ENCODE measurements at places on chromosomes 12 and 14.

GRCh38 chr12:65335021-65335714, 56.7 kb downstream of the MSRB3 start:
- DNase-seq: peak; percentile 91

GRCh38 chr14:61661471-61662400, 33.6 kb upstream of the HIF1A start:
- DNase-seq: peak; percentile 29

DNA sequence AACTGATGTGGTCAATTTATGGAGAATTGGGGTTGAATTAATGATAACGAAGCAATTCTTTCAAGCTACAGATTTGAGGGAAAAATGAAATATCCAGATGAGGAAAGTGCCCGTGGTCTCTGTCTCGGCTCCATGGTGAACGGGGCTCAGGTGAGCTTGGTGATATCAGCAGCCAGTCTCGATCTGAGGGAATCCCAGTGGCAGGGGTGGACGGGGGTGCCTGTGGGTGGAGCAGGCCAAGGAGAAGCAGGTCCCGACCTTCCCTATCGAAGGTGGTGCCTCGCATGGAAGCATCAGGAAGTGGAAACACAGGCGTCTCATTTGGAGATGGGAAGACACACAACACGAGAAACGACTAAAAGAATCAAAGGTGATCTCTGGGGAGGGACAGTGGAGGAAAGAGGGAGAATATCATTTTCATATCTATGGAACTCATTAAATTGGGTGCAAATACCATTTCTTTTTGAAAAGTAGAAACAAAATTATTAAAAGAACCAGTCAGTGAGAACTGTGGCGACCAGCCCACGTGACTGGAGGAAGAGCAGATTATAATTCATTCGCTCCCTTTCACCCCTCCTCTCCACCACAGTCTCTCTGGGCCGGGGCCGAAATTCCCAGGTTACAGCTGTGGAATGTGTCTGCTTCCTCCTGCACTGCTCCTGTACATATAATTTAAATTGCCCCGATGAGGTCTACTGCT, 354.3 kb upstream of the SFSWAP start:
- DNase-seq: no peak

- DNase-seq: no peak
These were observed 208.9 kb downstream of the PAH start for GRCh38 chr12:102708108-102708507.

- no peak for DNase-seq
These were observed 54.4 kb upstream of the BMP4 start for GRCh38 chr14:54010981-54011380.

DNA sequence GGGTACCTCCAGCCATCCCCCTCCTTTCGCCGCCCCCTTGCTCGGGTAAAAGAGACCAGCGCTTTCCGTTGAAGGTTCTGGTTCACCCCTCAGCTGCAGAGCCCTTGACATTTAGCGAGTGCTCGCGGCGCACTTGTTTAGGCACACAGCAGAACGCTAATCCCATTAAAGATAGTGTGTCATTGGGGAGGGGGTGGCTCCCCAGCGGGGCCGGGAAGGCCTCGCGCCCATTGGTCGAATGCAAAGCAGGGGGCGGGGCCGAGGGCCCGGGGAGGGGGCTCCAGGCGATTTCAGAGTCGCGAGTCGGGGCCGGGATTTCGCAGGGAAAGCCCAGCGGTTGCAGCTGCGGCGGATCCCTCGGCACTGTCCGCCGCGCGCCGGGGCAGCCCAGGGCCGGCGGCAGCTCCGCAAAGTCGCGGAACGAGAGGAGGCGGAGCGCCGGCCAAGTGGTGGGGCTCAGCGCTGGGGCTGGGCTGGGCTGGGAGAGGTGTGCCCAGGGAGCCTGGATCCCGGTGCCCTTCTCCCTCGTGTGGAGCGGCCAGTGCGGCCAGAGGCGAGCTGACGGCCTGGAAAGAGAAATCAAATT, 122.9 kb downstream of the TSPAN9 start:
- DNase-seq: peak; percentile 57

DNA sequence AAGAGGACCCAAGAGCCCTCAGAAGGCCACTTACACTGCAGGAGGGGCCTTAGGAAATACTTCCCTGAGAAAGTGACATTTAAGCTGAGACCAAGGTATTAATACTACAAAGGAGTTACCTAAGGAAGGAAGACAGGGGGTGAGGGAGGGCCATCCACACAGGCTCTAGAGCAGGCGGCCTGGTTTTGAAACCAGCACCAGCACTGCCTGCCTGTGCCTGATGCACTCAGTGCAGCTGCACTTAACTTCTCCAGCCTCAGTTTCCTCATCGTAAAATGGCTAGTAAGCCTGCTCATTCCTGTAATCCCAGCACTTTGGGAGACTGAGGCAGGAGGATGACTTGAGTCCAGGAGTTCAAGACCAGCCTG, 45.5 kb upstream of the PLEKHG6 start:
- no peak for DNase-seq

GRCh38 chr14:95402176-95402575, 82.5 kb upstream of the CLMN start:
- DNase-seq: peak; percentile 18

- DNase-seq: peak; percentile 18
These were observed 74.4 kb downstream of the POLR3B start for GRCh38 chr12:106431839-106432411.

DNA sequence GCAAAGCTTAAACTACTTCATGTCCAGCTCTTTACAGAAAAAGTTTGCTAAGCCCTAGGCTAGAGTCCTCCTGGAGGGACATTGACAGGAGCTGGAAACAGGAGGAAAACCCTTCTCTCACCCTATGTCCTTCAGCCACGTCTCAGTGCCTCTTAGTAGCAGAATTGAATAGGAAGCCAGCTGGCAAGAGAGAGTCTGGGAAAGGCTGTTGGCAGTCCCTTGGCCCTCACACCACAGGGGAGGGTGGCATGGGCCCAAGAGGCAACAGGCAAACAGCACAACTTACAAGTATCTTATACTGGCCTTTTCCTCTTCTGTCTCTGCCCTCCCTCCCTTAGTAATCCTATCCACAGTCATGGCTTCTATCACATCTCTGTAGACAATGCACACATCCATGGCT, 27.7 kb upstream of the DHRS2 start:
- no peak for DNase-seq

DNA sequence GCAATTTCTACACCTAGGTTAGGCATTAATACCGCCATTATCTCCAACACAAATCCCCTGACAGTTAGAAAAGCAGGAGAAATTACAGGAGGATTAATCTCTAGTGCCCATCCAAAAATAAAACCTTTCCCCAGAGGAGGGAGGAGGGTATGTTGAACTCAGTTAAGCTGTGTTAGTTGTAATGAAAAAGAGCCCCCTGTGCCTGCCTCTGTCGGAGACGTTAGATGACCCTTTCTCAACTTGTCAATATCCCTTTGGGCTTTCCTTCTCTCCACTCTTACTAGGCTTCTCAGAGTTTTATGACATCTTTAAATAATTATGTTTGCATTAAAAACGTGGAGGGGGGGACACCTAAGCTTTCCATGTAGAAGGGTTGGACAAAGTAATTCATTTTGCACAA, 278.2 kb downstream of the PDZRN4 start:
- no peak for DNase-seq

- no peak for DNase-seq
These were observed 57.4 kb upstream of the ANO4 start for GRCh38 chr12:100737168-100737567.

- DNase-seq: peak; percentile 59
These were observed 613 bp downstream of the ARHGEF40 start for GRCh38 chr14:21070610-21071224.

DNA sequence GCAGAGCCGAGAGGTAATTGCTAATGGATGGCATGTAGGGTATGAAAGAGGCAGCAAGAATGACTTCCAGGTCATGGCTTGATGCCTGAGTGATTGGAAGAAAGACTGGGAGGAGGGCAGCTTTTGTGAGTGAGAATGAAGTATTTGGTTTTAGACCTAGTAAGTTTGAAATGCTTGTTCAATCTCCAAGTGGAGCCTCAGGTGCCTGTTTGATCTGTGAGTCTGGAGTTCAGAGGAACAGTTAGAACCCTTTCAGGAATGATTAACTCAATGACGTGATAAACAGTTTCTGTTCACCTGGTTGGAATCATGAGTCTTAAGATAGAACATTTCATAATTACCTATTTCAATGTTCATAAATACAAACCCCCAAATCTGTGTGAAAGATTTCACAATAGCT, 10.4 kb downstream of the KCNJ8 start:
- DNase-seq: no peak

DNA sequence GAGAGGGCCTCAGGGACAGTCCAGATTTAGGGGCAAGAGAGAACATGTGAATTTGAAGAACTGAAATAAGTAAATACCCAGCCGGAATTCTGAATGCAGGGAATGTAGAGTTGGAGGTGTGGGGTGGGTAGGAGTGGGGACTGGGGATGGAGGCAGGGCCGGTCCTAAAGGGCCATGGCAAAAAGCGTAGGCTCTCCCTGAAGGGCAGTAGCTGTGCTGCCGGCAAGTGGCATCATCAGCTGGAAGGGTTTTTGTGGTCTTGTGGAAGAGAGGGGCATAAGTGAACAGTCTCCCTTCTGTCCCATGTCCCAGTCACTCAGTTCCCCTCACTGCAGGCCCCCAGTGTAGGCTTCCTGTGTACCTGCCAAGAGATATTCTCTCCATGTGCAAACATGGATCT, 104.6 kb downstream of the GCH1 start:
- no peak for DNase-seq

DNA sequence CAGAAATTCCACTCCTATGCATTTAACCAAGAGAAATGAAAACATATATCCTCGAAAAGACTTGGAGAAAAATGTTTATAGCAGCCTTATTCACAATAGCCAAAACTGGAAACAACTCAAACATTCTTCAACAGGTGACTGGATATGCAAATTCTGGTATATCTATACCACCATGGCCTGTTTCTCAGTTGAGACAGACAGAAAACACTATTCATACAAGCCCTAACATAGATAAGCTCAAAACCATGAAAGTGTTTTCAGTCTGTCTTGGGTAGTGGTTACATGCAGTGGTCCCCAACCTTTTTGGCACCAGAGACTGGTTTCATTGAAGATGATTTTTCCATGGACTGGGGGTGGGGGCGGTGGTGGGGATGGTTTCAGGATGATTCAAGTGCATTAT, 83.8 kb downstream of the SRGAP1 start:
- DNase-seq: no peak

GRCh38 chr12:85568395-85569103, 267.7 kb downstream of the RASSF9 start:
- no peak for DNase-seq

GRCh38 chr14:95274279-95274678, 45.4 kb downstream of the CLMN start:
- DNase-seq: no peak

DNA sequence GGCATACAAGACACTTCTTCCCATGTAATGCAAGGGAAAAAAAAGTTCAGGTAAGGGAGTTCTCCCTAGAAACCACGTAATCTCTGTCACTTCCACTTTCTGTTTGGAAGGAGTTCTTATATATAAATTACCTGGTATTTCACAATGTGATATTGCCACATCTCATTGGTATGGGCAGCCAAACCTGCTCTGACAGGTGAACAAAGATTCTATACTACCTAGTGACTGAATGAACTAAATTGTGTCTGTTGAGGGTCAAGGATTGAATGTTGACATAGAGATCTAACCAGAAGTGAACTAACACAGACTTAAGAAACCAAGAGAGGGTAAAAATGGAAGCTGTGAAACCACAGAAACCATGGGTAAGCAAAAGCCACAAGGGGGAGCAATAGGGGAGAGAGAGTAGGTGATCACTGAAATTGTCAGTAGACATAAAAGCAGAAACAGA, 161.3 kb downstream of the RPL10L start:
- no peak for DNase-seq

DNA sequence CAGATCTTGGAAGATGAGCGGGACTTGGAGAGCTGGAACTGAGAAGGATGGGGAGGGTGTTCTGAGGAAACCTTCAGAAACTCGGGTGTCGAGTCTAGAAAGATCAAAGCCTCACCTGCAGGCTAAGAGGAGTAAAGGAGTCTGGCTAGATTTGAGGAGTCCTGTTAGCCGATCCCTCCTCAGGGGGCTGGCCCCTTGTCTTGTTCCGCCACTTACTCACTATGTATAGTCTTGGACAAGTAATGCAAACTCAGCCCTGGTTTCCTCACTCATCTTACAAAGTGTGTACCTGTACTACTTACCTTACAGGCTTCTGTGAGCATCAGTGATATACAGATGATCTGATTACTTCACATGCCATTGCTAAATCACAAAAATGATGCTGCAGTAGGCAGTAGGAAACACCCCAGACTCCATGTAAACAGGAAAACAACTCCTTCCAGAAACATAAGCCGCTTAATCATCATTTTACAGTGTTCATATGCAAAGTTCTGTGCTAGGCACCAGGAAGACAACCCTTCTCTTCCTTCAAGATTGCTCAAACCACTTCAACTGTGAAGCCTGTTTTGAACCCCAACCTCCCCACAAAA, 2.0 kb upstream of the SPTLC2 start:
- no peak for DNase-seq

GRCh38 chr12:121939186-121939585, 20.8 kb downstream of the CFAP251 start:
- no peak for DNase-seq

DNA sequence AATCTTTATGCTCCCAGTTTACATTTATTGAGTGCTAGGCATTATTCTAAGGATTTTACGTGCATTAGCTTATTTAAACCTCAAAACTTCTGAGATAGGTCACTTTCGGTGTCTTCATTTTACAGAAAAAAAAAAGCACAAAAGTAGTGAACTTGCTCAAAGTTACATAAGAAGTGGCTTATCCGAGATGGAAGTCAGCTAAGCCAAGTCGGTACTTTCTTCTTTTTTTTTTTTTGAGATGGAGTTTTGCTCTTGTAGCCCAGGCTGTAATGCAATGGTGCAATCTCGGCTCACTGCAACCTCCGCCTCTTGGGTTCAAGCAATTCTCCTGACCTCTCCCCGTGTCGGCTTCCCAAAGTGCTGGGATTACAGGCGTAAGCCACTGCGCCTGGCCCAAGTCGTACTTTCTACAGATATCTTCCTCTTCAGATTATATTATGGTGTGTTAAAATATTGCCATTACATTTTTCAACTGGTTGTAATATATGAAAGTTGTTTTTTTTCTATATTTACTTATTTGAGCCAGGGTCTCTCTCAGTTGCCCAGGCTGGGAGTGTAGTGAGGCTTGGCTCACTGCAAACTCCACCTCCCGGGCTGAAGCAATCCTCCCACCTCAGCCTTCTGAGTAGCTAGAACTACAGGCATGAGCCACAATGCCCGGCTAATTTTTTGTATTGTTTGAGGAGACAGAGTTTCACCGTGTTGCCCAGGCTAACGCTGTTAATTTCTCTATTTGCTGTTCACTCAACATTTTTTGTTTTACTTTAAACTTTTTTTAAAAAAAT, 8.9 kb downstream of the DPPA3 start:
- DNase-seq: no peak
